ENCODE measurements at places on chromosomes 2 and 18. TPM values are rescaled to one million over a fixed set of nuclear protein-coding genes. Genes with fewer than 3 reads are reported as not detected.

GRCh38 chr2:60554646-60555065 lies 1.2 kb upstream of the BCL11A start:
- peak; percentile 2 for ATAC-seq

- ATAC-seq = no peak
Observed at GRCh38 chr2:108614659-108615058, 80.4 kb downstream of the LIMS1 start.

DNA sequence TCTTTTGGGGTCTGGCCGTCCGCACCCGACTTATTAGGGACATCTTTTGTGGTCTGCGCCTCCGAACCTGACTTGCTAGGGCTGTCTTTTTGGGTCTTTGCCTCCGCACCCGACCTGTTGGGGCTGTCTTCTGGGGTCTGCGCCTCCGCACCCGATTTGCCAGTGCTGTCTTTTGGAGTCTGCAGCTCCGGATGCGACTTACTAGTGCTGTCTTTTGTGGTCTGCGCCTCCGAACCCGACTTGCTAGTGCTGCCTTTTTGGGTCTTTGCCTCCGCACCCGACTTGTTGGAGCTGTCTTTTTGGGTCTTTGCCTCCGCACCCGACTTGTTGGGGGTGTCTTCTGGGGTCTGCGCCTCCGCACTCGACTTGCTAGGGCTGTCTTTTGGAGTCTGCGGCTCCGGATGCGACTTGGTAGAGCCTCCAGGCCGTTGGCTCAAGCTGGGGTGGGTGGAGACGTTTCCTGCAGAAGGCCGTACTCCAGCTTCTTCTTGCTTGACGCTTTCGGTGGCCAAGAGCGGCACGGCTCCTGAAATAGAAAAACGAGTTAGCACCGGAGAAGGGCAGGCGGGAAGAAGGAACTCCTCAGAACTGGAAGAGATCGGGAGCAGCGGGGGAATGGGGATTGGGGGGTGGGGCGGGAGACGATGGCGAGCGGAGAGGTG lies 498 bp downstream of the TGOLN2 start:
- ATAC-seq = peak; percentile 57

DNA sequence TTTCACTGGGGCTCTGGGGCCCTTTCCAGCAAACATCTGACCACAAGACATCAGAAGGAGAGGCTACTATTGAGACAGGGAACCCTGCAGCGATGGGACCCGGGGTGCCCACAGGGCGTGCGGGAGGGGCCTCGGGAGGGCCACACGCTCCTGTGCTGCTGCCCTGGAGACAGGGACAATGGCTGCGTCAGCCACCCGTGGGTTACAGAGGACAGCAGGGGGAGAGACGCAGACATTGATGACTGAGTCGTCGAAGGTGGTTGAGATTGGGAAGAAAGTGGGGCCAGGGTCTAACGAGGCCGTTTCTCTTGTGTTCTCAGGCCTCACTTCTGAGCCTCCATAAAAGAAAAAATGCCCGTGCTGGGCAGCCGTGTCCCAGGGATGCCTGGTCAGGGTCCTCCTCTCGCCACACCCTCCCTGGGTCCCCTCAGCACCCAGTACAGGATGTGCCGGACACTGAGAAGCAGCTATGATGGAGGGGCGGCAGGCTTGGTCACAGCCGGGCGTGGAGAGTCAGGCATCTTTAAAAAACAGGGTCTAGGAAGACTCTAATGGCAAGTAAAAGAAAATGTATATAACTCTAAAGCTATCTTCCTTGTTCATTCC lies 73.9 kb downstream of the NDUFA10 start:
- ATAC-seq = no peak

Gene UGT1A10
- total RNA-seq = 6.9 TPM

Gene SCYGR7
- total RNA-seq = not detected

DNA sequence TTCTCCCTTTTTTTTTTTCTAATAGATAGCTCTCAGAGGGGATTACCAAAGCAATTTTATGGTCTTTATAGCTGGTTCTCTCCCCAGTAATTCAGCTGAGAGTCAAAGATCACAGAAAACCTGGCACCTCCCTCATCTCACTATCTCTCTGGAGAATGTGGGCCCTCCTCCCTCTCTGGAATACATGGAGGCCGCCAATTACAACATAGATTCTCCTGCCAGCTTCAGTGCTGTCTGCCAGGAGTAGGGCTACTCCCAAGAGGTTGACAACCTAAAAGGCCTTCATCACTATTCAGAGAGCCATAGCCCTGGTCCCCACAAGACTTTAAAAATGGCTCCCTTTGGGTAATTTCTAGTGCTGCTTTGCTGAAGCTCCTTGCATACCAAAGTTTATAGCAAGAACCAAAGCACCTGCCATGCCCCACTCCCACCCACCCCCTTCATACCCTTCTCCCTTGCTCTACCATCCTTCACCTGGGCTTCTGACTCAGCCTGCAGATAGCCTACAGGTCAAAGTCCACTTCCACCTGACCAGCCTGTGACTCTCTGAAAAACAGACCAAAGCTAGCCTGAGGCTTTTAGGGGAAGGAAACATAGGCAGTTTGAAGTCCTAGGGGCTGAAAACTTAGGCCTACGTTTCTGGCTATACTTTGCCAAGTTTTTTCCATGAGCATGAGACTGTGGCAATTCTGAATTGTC lies 472.3 kb downstream of the TNS1 start:
- ATAC-seq = no peak

DNA sequence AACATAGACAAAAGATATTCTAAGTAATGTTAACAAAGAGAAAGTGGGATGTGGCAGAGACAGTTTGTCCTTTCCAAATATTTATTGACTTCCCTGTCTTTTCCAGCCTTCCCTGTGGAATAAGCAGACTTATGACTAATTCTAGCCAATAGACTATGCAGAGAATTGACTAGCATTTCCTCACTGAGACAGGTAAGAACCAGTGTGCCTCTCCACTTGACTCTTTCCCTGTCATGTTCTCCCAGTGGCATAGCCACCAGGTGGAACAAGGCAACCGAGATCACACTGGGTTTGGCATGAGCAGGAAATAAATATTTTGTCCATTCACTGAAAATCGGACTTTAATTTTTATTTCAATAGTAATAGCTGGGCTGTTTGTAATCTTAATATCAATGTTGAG lies 168.1 kb upstream of the CTAGE1 start:
- no peak for ATAC-seq

Gene CHRND
- total RNA-seq = not detected

Gene GPAT2
- 0.44 TPM for total RNA-seq

DNA sequence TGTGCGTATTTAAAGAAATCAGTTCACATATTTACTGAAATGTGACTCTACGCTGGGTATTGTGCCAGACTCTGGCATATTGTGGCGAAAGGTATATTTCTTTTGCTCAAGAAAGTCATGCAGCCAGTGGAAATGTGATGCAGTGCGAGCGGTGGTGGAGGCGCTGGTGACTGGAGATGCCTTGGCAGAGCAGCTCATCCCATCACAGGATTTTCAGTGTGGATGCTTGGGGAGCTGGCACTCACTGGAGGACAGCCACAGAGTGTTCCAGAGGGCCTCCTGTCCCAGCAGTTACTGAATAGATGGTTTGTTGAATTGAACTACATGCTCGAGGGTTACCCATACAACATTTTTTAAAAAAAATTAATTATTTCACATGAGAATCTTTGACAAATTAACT lies 117.6 kb downstream of the ZNF407 start:
- no peak for ATAC-seq

Gene TNS1
- total RNA-seq = 27.7 TPM

DNA sequence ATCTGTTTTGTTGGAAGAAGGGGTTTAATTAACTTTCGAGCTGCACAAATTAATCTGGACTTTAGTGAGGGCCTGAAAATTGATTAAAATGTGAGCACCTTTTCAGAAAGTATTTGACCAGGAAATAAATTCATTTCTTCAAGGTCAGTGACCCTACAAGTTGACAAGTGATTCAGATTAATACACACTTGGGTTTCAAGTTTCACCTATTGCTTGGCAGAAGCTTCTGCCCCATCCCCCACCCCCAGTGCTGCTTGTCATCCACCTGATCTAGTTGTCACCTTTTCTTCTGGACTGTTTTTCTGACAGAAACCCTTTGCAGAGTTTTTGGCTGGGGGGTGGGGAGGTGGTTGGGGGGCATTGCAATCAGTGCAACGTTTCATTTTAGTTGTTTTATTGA lies 46.2 kb downstream of the RPRM start:
- no peak for ATAC-seq

DNA sequence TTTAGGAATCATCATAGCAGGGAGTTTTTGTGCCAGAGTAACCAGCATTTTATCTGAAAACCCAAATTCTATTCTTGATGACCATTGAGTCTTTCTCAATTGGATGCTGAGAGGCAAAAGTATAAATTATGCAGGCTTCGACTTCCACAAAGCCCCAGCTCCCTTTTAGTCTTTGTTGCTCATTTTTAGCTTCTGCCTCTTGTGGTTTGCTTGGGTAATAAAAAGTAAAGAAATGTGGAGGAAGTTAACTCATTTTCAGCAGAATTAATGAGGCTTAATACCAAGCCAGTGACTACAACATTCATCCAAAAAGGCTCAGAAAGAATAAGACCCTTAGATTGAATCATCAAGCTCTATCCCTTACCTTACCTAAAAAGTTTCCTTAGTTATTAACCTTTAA lies 18.6 kb downstream of the ERMN start:
- no peak for ATAC-seq

Gene C2orf66
- not detected for total RNA-seq

DNA sequence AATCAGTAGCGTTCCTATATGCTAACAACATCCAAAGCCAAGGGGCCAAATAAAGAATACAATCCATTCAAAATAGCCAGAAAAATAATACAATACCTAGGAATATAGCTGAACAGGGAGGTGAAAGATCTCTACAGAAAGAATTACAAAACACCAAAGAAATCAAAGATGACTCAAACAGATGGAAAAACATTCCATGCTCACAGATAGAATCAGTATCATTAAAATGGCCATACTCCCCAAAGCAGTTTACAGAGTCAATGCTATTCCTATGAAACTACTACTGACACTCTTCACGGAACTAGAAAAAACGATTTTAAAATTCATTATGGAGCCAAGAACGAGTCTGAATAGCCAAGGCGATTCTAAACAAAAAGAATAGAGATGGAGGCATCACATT lies 57.4 kb downstream of the CCBE1 start:
- no peak for ATAC-seq

DNA sequence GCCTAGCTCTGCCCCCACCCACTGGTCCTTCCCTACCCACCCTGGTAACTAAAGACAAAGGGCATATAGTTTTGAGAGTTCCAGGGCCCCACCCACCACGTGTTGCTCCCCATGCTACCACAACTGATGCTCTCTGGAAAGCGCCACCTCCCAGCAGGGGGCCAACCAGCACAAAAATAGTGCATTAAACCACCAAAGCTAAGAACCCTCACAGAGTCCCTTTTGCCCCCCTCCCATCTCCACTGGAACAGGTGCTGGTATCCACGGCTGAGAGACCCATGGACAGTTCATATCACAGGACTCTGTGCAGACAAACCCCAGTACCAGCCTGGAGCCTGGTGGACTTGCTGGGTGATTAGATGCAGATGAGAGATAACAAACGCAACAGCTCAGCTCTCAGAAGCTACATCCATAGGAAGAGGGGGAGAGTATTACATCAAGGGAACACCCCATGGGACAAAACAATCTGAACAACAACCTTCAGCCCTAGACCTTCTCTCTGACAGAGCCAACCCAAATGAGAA lies 715.9 kb downstream of the NUP35 start:
- no peak for ATAC-seq

GRCh38 chr18:50788284-50788683 lies 31.5 kb downstream of the MRO start:
- ATAC-seq = no peak

DNA sequence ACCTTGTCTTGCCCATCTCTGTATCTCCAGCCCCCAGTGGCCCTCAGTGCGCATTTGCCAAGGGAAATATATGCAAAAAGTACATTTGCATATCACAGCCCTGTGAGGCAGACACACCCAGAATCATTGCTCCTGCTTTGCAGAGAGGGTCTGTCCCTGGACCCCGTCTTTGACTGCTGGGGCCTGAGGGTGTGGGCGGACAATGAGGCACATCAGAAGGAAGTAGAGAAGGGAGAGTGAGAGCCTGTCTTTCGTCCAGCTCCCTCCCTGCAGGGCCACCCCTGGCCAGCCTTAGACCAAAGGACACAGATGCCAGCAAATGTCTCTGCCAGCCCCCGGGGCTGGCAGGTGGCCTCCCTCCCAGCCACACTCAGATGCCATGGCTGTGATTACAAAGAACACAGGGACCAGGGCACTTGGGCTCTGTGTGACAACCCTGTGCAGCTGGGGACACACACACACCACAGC lies 516.2 kb upstream of the MYT1L start:
- no peak for ATAC-seq

DNA sequence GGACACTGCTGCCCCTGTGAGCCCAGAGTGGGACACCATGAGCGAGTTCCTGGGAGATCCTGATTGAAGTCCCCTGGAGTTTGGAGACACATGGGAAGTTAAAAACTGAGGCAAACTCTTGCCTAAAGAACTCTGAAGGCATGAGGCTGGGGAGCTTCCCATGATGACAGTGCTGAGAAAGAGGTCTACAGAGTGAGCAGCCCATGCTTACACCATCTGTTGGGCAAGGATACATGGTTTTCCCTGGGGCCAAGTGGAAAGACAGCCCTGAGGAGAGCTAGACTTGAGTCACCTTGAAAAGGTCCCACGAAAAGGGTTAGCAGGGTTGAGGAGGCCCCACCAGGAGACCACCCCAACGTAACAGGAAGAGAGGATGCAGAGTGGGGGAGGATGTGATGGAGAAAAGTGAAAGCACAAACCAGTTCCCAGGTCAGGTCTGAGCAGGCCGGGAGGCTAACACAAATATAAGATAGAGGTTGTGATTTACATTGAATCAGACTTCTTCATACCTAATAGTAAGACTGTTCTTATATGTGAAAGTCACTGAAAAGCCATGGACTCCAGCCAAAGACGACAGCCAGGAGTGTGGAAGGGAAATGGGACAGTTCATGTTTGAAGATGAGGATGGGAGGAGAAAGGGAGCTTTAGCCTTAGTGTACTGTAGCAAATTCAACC lies 13.5 kb upstream of the FEZ2 start:
- no peak for ATAC-seq

GRCh38 chr2:182866095-182866460 lies 359 bp downstream of the FRZB start:
- peak; percentile 17 for ATAC-seq

Gene DCDC2C
- total RNA-seq = not detected

Gene AKAIN1
- total RNA-seq = not detected

GRCh38 chr2:112705575-112705974 lies 15.2 kb upstream of the NT5DC4 start:
- no peak for ATAC-seq

GRCh38 chr2:47558768-47559684 lies 156.1 kb downstream of the MSH2 start:
- ATAC-seq = no peak

GRCh38 chr2:231139796-231140195 lies 15.0 kb upstream of the HTR2B start:
- ATAC-seq = no peak

GRCh38 chr2:143877876-143878530 lies 641.9 kb downstream of the ZEB2 start:
- ATAC-seq = no peak

Gene MROH2A
- 0.52 TPM for total RNA-seq

- no peak for ATAC-seq
Observed at GRCh38 chr2:217658806-217659205, 344.0 kb downstream of the TNS1 start.
